Activated CD4-positive, alpha-beta T cell treated with anti-CD3 and anti-CD28 coated beads, Interleukin-2, amount 10 ng/mL, durations not matched to agents 7 days and 5 days (primary cell): ENCODE measurements at places on chromosomes 2 and 18. TPM values are rescaled to one million over a fixed set of nuclear protein-coding genes. Genes with fewer than 3 reads are reported as not detected.

The AFF3 gene
- 7.4 TPM for total RNA-seq

The MOCOS gene
- total RNA-seq, result 0.05 TPM

DNA sequence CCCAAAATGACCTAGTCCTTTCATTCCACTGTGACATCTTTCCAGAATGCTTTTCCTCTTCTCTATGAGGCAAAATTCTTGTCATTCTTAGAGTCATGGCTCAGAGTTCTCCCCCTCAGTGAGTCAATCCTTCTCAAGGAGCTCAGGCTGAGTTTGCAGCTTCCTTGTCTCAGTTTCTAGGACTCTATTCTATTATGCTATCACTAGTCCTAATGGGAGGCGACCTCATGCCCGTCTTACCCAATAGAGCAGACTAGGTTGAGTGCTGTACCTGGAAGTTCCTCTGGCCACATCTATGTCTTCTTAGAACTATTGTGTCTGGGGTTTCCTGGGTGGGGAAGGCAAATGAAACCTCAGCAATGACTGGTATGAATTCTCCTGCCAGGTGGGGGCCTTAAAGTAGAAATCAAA is 51.5 kb downstream of the HAUS1 start:
- H3K27me3 ChIP-seq, result no peaks in the 10 kb centered on the region
- peaks cover 88% of the 10 kb centered on the region for H3K4me1 ChIP-seq
- peak overlapping the region; percentile 99 for H3K27ac ChIP-seq
- H3K4me3 ChIP-seq, result peak overlapping the region; percentile 66

GRCh38 chr18:43596105-43596712 is 318.9 kb upstream of the SYT4 start:
- H3K4me1 ChIP-seq, result no peaks in the 10 kb centered on the region
- H3K36me3 ChIP-seq, result no peaks in the 10 kb centered on the region
- no peak for DNase-seq
- H3K27me3 ChIP-seq, result no peaks in the 10 kb centered on the region

- no peak overlapping the region for H3K27ac ChIP-seq
- no peak overlapping the region for H3K4me3 ChIP-seq
- no peak for DNase-seq
- no peaks in the 10 kb centered on the region for H3K36me3 ChIP-seq
- peaks cover 53% of the 10 kb centered on the region for H3K27me3 ChIP-seq
Measured at GRCh38 chr2:127551221-127551930, 15.9 kb downstream of the MYO7B start.

DNA sequence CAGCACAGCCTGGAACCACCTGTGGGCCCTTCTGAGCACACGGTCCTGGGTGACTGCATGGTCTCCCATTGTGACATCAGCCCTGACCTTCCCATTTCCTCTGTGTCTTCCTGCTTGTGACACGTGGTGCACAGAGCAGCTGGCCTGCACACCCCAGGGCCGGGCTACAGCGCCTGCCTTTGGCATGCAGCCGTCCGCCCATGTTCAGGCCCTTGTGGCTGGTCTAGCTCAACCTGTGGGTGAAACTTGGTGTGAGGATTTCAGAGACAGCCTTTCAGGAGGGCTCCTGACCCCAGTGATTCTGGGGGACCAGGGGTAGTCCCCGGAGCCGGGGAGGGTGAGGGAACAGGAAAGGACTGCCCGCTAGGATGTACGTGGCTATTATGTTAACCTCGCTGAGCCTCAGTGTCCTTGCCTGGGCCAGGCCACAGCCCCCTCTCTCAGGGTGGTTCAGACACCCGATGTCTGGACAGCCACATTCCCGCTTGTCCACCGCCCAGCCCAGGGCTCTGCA is 284.8 kb upstream of the HS6ST1 start:
- H3K36me3 ChIP-seq, result no peaks in the 10 kb centered on the region
- no peak overlapping the region for H3K27ac ChIP-seq
- no peaks in the 10 kb centered on the region for H3K27me3 ChIP-seq
- no peaks in the 10 kb centered on the region for H3K4me1 ChIP-seq
